ENCODE measurements at places on chromosomes 1 and 21. TPM values are rescaled to one million over a fixed set of nuclear protein-coding genes. Genes with fewer than 3 reads are reported as not detected.

Gene PDZK1IP1
- not detected for total RNA-seq

Gene CACNA1S
- total RNA-seq: not detected

Gene RUNX3
- total RNA-seq: 98.8 TPM

Gene TSEN15
- 42.0 TPM for total RNA-seq
